ENCODE measurements at places on chromosomes 1 and 21. TPM values are rescaled to one million over a fixed set of nuclear protein-coding genes. Genes with fewer than 3 reads are reported as not detected.

The LENEP gene
- 0.73 TPM for polyA plus RNA-seq

The ALX3 gene
- not detected for polyA plus RNA-seq

The LDLRAD1 gene
- not detected for polyA plus RNA-seq

DNA sequence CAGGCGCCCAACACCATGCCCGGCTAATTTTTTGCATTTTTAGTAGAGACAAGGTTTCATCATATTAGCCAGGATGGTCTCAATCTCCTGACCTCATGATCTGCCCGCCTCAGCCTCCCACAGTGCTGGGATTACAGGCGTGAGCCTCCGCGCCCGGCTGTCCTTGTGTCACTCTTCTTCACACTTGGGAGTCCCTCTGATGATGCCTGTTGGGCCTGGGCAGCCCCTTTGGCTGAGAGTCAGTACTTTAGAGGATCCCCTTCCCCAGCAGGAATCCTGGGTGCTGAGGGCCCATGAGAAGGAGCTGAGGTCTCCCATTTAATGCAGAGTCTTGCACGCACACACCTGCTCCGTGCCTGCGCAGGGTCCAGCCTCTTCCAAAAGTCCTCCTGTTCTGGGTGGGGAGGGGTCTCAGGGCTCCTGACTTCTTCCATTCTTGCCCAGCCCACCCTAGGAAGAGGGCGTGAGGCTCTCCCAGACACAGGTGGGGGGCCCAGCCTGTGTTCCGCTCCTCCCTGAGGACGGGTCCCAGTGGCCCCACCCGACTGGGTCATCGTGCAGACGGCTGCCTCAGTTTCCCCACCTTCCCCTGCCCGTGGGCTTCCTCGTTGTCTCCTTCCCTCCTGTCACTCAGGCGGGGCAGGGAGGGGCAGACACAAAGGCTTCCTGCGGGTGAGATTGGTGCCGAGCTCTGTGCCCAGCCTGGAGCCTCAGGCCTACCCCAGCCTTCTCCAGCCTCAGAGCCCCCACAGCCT is 3.9 kb downstream of the TTLL10 start:
- no peak for DNase-seq

DNA sequence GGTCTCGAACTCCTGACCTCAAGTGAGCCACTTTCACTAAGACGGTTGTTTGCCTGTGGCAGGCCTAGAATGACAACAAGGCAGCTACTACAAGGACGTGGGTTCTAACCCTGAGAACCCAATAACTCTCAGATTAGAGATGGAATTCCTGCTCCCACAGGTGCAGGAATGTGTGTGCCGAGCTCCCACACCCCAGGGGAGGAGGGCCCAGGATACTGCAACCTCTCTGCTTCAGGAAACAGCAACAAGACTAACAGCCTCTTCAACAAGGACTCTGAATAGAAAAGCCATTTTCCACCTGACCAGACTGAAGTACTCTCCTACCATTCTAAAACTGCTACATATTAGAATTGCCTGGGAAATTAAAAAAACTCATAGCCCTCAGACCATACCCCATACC is 4.9 kb downstream of the LSM10 start:
- DNase-seq, result no peak

DNA sequence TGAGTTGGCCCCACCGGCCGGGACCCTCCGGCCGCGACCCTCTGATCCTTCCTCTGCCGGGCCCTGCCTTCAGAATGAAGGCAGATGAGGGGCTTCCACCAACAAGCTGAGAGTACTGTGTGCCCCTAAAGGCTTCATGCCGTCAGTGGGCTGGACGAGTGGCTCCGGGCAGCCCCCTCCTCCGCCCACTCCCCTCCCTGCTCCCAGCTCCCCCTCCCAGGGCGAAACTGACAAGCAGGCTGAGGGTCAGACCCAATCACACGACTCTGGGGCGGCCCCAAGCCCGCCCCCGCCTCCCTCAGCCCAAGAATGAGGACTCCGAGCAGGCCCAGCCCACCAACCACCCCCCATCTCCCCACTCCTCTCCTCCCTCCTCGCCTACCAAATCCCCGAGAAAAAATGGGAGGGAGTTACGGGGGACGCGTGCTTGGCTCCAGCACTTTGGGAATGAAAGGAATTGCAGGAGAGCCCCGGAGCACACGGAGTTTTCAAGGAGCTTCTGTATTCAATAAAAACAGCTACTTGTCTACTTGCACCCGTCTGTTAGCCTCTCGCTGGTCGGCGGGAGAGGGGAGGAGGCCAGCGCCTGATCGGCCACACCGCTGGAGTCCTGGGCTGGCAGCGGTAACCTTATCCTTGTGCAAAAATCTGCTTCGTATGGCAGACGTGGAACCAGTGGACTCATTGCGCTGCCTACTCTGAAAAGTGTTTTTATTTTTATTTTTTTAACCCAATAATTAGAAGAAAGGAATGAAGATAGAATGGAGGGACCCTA is at the start of gene COL11A1:
TSS of gene COL11A1 (minus strand) at position 147 of the 775 bp plus-strand sequence. CDS start 344 bp downstream, outside the sequence.
- DNase-seq, result no peak

- DNase-seq, result no peak
Measured at GRCh38 chr1:32204943-32205361, 519 bp upstream of the IQCC start.

DNA sequence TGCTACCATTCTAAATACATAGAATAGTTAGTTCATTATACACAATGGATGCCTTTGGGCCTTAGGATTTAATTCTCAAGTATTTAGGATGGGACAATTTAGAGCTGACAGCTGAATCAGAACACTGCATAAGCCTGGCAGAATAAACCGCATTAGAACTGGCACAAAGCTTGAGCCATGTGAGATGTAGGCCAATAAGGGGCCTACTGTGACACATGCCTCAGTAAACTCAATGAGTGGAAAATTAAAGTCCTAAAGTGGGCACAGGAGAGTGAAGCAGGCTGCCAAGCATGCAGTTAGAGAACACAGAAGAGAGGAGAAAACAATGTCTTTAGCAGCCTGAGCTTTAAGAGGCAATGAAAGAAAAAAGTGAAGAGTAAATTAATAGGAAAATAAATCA is 24.3 kb downstream of the SCYL3 start:
- DNase-seq, result no peak

- DNase-seq, result no peak
Measured at GRCh38 chr21:43825936-43826622, 36.7 kb downstream of the RRP1 start.

DNA sequence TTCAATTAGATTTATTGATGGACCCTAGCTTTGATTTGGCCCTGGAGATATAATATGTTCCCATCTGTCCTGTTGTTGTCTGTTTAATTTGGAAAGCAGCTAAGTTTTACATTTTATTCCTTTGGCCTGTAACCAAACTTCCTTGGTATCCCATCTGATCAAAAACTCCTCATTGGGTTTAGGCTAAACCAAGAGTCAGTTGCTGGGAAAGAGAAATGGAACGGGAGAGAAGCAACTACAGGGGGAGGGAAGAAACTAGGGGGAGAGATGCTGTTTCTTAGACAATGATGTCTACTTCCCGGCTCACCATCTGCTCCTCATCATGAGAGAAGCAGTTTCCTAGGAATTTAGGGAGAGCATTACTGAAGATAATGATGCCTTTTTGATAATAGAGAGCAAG is 141.8 kb downstream of the SYT2 start:
- no peak for DNase-seq
